Cardiac muscle cell (in vitro differentiated cells and primary cell): ENCODE measurements at places on chromosomes 5 and 9. TPM values are rescaled to one million over a fixed set of nuclear protein-coding genes. Genes with fewer than 3 reads are reported as not detected.

ITGA2 gene
- total RNA-seq = 1.4 and 2.3 TPM in 2 replicates

CDH9 gene
- total RNA-seq = not detected in 2 replicates

GRCh38 chr9:110538647-110539041 lies 40.9 kb downstream of the SVEP1 start:
- no peaks in the 10 kb centered on the region for H3K27me3 ChIP-seq
- no peak for DNase-seq
- H3K36me3 ChIP-seq = no peaks in the 10 kb centered on the region
- no peaks in the 10 kb centered on the region for H3K4me1 ChIP-seq

DNA sequence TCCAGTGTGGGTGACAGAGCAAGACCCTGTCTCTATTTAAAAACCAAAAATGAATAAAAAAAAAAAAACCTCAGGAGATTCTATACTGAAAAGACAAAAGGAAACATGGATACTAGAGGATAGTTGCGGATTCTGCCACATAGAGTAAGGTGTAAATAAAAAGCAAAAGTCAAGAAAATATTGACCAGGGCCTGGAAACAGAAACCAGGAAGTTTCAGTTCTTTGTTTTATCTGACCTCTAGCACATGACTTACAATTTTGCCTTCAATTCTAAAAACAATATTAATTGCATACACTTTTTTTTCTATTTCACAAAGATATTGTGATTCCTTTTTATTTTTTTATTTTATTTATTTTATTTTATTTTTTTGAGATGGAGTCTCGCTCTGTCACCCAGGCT lies 96.2 kb upstream of the NMUR2 start:
- H3K4me3 ChIP-seq = no peak overlapping the region
- no peaks in the 10 kb centered on the region for H3K4me1 ChIP-seq
- no peak for DNase-seq
